ENCODE measurements at places on chromosomes 12 and 14. TPM values are rescaled to one million over a fixed set of nuclear protein-coding genes. Genes with fewer than 3 reads are reported as not detected.
A peak's percentile ranks its signal among the peaks of the same experiment; 100 is the strongest.

The FBXL14 gene
- total RNA-seq, result 11.3 TPM

The RIMBP2 gene
- total RNA-seq, result not detected

DNA sequence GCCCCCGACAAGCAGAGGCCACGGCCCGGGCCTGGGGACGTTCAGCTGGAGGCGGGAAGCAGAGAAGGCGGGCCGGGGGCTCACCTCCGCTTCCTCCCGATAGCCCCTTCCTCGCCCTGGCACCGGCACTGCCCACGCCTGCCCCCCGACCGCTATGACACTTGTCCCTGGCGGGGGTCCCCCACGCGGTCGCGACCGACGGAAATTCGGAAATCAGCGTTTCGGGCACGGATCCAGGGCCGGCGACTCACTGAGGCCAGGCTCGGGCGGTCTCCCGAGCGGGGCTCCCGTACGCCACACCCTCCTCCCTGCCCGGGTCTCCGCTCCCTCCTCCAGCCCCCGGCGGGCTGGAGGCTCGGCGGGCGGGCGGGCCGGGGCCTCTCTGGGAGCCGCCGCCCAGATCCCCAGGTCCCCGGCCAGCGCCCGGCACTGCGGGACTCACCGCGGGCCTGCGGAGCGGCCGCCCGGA, 581 bp downstream of the PITPNM2 start:
- H3K27ac ChIP-seq, result no peak overlapping the region
- H3K4me3 ChIP-seq, result peak overlapping the region; percentile 40
- DNase-seq, result no peak
- H3K27me3 ChIP-seq, result no peaks in the 10 kb centered on the region

The GNB3 gene
- total RNA-seq, result 9.4 TPM

DNA sequence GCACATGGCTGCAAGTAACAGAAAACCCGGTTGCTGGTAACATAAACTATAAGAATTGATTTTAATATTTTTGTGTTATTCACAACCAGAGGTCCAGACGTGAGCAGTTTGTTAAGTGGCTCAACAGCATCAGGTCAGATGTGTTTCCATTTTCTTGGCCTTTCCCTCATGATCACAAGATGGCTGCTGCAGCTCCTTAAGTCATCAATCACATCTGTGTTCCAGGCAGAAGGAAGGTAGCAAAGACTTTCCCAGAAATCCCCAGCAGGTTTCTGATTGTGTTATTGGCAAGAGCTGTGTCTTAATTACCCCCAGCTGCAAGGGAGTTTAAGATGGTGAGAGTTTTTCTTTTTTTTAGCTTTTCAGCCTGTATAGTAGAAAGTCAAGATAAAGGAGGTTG, 40.4 kb upstream of the MYL2 start:
- no peaks in the 10 kb centered on the region for H3K36me3 ChIP-seq
- no peaks in the 10 kb centered on the region for H3K4me1 ChIP-seq
- no peaks in the 10 kb centered on the region for H3K27me3 ChIP-seq
- H3K4me3 ChIP-seq, result no peak overlapping the region
- H3K27ac ChIP-seq, result no peak overlapping the region

DNA sequence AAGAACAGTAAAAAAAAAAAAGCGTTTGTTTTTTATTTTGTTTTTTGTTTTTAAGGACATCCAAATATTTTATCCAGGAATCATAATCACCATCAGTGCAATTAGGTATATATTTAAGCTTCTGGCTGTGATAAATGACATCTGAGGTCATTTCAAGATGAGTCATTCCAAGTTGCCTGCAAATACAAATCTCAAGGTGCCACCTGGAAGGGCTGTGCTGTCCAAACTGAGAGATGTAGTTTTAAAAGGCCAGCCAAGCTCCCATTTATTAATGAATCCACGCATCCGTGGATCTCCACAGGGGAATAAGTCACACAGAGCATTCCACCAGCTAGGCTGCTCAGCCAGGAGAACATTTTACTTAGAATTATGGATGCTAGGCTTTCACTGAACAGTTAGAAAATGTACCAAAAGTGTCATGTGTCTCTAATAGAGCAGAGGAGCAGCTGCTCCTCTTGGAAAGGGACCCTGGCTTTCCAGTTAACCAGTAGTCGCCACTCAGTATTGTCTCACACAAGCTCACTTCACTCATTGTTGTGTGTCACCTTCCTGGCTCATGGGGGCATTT, 1151.4 kb upstream of the TMEM132C start:
- H3K4me3 ChIP-seq, result no peak overlapping the region
- H3K36me3 ChIP-seq, result no peaks in the 10 kb centered on the region
- no peaks in the 10 kb centered on the region for H3K27me3 ChIP-seq
- no peak overlapping the region for H3K27ac ChIP-seq

The OAS2 gene
- 3.1 TPM for total RNA-seq

The FGF23 gene
- total RNA-seq, result not detected

GRCh38 chr14:28773176-28773575, 6.6 kb downstream of the FOXG1 start:
- no peaks in the 10 kb centered on the region for H3K36me3 ChIP-seq
- H3K4me1 ChIP-seq, result no peaks in the 10 kb centered on the region
- no peak overlapping the region for H3K4me3 ChIP-seq
- H3K27me3 ChIP-seq, result peaks cover 55% of the 10 kb centered on the region

The IFNG-AS1 gene
- total RNA-seq, result not detected

The SYNDIG1L gene
- total RNA-seq, result not detected

- no peaks in the 10 kb centered on the region for H3K36me3 ChIP-seq
- no peak overlapping the region for H3K27ac ChIP-seq
- H3K27me3 ChIP-seq, result no peaks in the 10 kb centered on the region
- no peak for DNase-seq
- H3K4me3 ChIP-seq, result no peak overlapping the region
These were observed 181.3 kb downstream of the CAND1 start for GRCh38 chr12:67450441-67450840.

- no peaks in the 10 kb centered on the region for H3K36me3 ChIP-seq
- no peak overlapping the region for H3K27ac ChIP-seq
- H3K4me3 ChIP-seq, result no peak overlapping the region
- H3K4me1 ChIP-seq, result peaks cover 4% of the 10 kb centered on the region
- H3K27me3 ChIP-seq, result peaks cover 10% of the 10 kb centered on the region
These were observed 28.7 kb downstream of the PPP2R5C start for GRCh38 chr14:101790232-101790631.

The AQP2 gene
- total RNA-seq, result not detected

- H3K27ac ChIP-seq, result no peak overlapping the region
- no peaks in the 10 kb centered on the region for H3K27me3 ChIP-seq
- H3K4me3 ChIP-seq, result no peak overlapping the region
- H3K36me3 ChIP-seq, result no peaks in the 10 kb centered on the region
- no peak for DNase-seq
These were observed 137.3 kb downstream of the ETV6 start for GRCh38 chr12:11786638-11787365.

DNA sequence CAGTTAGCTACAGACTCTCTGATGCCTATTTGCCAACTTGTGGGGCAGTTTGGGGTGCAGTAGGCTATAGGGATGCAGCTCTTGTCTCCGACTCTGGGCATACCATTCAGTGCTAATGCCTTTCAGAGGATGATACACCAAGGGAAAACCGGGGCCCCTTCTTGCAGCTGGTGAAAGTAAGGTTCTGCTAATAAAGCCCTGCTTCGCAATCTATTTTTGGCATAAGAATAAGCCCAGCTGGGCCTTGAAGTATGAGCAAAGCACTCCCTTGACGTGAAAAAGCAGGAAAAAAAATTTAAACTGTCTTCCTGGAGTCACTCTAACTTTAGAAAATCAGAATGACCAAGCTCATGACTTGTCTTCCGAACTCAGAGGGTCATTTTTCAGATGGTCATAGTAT, 124.1 kb upstream of the RBM19 start:
- no peak overlapping the region for H3K27ac ChIP-seq
- DNase-seq, result no peak
- H3K27me3 ChIP-seq, result no peaks in the 10 kb centered on the region
- no peaks in the 10 kb centered on the region for H3K36me3 ChIP-seq

The OR6C2 gene
- total RNA-seq, result not detected

Measured in endothelial cell of umbilical vein (primary cell).